ENCODE measurements at places on chromosomes 6 and 20.

- DNase-seq: no peak
These were observed 49.8 kb upstream of the ENPP5 start for GRCh38 chr6:46220352-46221221.

- DNase-seq: no peak
These were observed 2.2 kb downstream of the SLC13A3 start for GRCh38 chr20:46648903-46649649.

GRCh38 chr6:144581812-144582537 lies 296.8 kb downstream of the UTRN start:
- DNase-seq: no peak

GRCh38 chr20:37535443-37536132 lies 7.9 kb upstream of the BLCAP start:
- no peak for DNase-seq

GRCh38 chr20:41196653-41197225 lies 59.4 kb downstream of the PLCG1 start:
- no peak for DNase-seq

GRCh38 chr20:7728338-7728737 lies 211.9 kb downstream of the HAO1 start:
- DNase-seq: no peak

- no peak for DNase-seq
These were observed 24.5 kb upstream of the ABCC10 start for GRCh38 chr6:43402820-43403219.

DNA sequence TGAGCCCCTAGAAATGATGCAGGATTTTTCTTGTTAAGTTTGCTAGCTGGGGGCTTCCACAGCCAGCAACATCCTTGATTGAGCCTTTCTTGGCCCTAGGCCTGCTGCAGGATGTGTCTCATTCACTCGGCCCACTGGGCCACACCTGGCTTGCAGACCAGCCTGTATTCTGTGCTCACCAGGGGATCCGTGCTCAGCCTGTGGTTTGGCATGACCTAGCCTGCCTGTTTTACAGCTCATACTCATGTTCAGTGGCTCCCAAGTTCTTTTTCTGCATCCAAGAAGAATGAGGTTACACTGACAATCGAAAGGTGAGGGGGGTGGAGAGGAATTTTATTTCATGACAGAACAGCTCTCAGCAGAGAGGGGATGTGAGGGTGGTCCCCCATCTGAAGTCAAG lies 263.4 kb downstream of the RIMS1 start:
- no peak for DNase-seq

- no peak for DNase-seq
These were observed 112.7 kb downstream of the FHL5 start for GRCh38 chr6:96675597-96675996.

- no peak for DNase-seq
These were observed 98.1 kb downstream of the DNAH8 start for GRCh38 chr6:38813041-38813823.

GRCh38 chr6:111011360-111012142 lies 29.7 kb downstream of the RPF2 start:
- DNase-seq: peak; percentile 37

DNA sequence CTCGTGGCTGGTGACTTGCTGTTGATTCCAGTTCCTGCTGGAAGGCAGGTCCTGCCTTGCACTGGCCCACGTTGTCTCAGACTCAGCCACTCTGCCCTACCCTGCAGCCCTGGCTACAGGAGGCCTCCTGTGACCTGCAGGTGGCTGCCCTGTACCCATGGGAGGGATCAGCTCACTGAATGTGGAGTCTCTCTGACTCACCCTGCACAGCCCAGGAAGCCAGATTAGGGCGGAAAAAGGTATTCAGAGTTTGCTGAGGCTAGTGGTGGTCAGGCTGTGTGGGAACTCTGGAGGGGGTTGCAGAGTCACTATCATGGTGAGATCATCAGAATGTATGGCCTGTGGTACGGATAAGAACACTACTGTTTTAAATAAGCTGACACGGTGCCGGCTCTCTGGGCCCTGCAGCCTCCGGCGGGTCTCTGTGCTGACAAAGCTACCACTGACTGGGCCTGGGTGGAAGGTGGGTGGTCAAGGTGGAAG lies 24.7 kb upstream of the PYGB start:
- DNase-seq: no peak

- DNase-seq: peak; percentile 78
These were observed 8.0 kb upstream of the RAET1L start for GRCh38 chr6:150033207-150033771.

DNA sequence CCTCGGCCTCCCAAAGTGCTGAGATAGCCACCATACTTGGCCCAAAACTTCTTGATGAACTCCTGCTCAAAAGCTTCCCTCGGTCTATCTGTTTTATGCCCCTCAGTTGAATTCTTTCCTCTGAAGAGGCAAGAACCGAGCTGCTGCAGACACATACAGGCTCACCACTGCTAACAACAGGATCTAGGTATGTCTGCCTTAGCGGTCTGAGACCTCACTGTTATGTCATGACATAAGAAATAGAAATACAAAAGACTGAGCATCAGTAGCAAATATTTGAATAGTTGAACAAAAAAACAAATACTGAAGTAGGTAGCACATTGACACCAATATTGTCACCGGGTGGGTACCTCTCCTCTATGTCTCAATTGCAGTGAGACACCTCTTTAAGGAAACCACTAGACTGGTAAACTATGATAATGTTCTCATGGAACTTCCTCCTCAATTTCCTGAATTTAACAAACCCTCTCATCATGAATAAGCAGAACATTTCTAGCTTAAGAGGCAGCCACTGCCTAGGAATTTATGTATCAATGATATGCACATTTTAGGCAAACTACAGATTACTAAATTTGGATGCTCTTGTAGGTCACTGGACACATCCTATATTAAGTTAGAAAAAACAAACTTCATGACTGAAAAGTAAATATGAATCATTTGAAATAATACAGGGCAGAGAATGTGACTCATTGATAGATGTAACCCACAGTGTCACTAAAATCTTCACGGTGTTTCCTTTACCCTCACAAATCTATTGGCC lies 9.4 kb upstream of the STXBP5 start:
- DNase-seq: peak; percentile 36

- no peak for DNase-seq
These were observed 1.1 kb downstream of the LRRC1 start for GRCh38 chr6:53795702-53796450.

DNA sequence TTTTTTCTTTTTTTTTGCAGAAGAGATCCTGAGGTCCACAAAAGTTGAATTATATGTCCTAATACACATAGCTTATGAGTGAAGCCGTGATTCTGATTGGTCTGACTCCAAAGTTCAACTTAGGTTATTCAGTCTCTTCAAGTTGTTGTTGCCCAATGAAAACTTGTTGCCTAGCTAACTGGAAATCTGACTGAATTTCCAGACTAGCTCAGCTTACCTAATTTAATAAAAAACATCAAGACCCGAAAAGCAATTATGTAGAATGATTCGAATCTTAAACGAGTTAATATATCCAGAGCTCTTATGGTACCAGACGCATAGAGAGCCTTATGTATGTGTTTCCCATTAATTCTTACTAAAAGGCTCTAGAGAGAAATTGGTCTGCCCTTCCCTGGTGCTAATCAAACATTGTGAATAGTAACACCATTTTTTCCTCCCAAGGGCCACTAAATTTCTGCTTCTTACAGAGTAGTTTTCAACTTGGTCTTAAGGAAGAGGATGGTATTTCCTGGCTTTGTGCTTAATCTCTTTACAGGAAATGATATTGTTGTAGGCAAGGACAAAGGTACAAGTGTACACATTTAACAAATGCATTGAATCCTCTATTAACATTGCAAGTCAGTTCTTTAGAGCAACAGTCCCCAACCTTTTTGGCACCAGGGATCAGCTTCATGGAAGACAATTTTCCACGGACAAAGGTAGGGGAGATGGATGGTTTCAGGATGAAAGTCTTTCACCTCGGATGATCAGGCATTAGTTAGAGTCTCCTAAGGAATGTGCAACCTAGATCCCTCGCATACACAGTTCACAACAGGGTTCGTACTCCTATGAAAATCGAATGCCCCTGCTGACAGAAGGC lies 107.9 kb downstream of the TSHZ2 start:
- DNase-seq: no peak

DNA sequence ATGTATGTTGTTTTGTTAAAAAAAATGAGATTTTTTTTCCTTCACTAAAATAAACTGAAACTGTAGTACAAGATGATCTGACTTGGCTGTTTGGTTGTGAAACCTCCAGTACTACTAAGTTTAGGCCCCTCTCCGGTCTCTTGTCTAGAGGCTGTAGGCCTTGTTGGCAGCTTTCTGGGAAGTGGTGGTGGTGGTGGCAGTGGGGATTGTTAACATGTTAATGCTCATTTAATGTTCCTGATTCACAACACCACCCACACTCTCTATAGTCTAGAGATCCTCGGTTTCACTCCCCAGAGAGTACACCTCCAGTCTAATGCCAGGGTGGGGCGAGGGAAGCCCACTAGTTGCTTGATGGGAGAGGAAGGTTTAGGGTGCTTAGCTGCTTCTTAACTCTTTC lies 24.1 kb downstream of the STK4 start:
- no peak for DNase-seq

- no peak for DNase-seq
These were observed at the start of gene B3GAT2 for GRCh38 chr6:70956451-70957283. Gene B3GAT2 (minus strand): TSS chr6:70957060. CDS start chr6:70956429, 631 bp downstream.

- DNase-seq: no peak
These were observed 146.9 kb upstream of the SGK1 start for GRCh38 chr6:134464690-134465411.

GRCh38 chr6:109349419-109349987 lies 32.8 kb downstream of the CD164 start:
- peak; percentile 37 for DNase-seq

DNA sequence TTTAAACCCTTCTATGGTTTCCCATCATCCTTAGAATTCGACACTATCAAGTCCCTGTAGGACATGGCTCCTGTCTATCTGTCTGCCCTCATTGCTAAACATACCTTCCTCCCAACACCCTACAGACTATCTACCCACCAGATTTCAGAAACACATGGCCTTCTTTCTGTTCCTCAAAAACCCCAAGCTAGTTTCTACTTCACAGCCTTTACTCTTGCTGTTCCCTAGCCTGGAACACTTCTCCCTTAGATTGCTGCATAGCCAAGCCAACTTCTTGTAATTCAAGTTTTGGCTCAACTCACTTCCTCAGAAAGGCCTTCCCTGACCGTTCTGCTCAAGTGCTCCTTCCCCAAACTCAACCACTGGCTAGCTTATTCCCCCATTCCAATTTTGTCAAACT lies 156.2 kb downstream of the BTBD9 start:
- DNase-seq: peak; percentile 64

- no peak for DNase-seq
These were observed 69.1 kb downstream of the NRSN1 start for GRCh38 chr6:24194978-24195700.

DNA sequence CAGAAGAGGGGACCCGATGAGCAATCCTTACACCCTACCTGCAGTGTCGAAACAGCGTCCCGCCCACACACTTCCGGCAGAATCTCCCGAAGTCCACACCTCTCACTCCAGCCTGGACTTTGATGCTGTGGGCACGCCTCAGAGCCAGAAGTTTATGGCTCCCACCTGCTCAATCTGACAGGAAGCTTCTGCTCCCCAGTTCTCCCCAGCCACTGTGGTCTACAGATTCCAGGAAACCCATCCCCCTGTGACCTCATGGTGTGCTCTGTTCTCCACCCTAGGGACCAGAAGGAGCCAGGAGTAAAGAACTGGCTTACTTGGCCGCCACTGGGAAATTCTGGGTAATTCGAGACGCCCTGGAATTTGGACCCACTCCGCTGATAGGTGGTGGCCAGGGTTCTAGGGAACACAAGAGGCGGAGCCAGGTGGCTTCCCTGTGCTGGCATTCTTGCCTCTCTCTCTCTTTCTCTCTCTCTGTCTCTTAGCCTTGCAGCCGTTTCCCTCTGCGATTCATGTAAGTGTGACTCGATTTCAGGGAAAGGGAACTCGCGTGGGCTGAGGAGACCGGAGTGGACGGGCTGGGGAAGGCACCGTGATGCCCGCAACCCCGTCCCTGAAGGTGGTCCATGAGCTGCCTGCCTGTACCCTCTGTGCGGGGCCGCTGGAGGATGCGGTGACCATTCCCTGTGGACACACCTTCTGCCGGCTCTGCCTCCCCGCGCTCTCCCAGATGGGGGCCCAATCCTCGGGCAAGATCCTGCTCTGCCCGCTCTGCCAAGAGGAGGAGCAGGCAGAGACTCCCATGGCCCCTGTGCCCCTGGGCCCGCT lies at the start of gene TRIM15:
Gene TRIM15 (plus strand): TSS at position 457 of the 828 bp plus-strand sequence. CDS start 139 bp downstream, at position 596.
- DNase-seq: no peak

- DNase-seq: no peak
These were observed 37.9 kb downstream of the HEBP2 start for GRCh38 chr6:138441965-138442364.

DNA sequence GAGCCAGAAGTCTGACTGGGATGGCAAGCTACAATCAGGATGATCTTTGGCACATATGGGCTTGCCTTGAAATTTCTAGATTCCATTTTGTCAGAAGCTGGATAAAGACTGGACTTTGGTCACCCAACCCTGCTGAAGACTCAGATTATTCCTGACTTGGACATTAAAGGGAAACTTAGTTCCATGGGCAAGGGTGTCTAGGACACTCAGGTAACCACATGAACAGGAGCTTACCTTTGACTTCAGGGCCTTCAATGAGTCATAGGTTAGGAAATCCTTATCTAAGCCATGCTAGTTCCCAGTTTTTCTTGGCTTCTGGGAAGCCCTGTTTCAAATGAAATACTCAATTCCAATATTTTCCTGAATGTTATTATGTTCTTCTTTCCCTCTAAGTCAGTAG lies 28.5 kb upstream of the IFNGR1 start:
- no peak for DNase-seq

- no peak for DNase-seq
These were observed 140.3 kb upstream of the TCF21 start for GRCh38 chr6:133748628-133749027.

DNA sequence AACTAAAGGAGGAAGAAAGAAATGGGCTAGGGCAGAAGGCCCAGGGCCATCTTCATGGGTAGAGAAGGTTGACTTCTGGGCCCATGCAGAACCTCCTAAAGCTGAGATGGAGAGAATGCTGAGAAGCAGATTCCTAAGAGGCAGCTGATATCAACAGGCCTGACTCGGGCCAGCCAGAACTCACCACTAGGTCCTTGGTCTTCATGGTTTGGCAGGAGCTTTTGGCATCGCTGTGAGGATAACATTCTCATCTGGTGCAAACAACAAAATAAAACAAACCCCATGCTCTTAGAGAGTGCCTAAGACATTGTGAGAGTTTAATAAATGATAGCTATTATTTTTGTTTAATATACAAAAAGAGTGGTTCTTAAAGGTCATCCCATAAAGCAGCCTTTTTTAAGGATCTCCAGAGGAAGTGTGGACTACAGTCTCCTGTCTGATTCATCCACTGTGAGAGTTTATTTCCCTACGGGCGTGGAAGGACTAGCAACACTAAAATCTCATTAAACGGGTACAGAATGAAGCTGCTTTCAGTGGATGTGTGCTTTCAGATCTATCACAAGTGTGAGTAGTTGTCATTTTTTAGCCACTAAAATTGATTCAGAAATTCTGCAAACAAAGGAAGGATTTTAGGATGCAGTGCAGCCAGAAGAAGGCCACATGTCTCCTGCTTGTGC lies 160.0 kb downstream of the PLCB4 start:
- no peak for DNase-seq

- no peak for DNase-seq
These were observed 172.6 kb upstream of the AGPAT4 start for GRCh38 chr6:161446296-161446925.
